ENCODE measurements at places on chromosomes 5 and 9.

- no peak for DNase-seq
Measured at GRCh38 chr9:109619310-109619709, 121.2 kb upstream of the PTPN3 start.

GRCh38 chr5:137506296-137506695 is 7.2 kb upstream of the SPOCK1 start:
- no peak for DNase-seq

GRCh38 chr5:10680876-10681481 is 80.1 kb downstream of the DAP start:
- no peak for DNase-seq

GRCh38 chr9:6766606-6767005 is 8.8 kb downstream of the KDM4C start:
- no peak for DNase-seq

- no peak for DNase-seq
Measured at GRCh38 chr9:4317681-4318080, 17.8 kb upstream of the GLIS3 start.

- DNase-seq: no peak
Measured at GRCh38 chr5:51404255-51404654, 21.0 kb downstream of the ISL1 start.

- DNase-seq: no peak
Measured at GRCh38 chr5:27855491-27855890, 817.1 kb upstream of the CDH9 start.

- DNase-seq: no peak
Measured at GRCh38 chr5:157518963-157519362, 56.6 kb downstream of the ADAM19 start.

DNA sequence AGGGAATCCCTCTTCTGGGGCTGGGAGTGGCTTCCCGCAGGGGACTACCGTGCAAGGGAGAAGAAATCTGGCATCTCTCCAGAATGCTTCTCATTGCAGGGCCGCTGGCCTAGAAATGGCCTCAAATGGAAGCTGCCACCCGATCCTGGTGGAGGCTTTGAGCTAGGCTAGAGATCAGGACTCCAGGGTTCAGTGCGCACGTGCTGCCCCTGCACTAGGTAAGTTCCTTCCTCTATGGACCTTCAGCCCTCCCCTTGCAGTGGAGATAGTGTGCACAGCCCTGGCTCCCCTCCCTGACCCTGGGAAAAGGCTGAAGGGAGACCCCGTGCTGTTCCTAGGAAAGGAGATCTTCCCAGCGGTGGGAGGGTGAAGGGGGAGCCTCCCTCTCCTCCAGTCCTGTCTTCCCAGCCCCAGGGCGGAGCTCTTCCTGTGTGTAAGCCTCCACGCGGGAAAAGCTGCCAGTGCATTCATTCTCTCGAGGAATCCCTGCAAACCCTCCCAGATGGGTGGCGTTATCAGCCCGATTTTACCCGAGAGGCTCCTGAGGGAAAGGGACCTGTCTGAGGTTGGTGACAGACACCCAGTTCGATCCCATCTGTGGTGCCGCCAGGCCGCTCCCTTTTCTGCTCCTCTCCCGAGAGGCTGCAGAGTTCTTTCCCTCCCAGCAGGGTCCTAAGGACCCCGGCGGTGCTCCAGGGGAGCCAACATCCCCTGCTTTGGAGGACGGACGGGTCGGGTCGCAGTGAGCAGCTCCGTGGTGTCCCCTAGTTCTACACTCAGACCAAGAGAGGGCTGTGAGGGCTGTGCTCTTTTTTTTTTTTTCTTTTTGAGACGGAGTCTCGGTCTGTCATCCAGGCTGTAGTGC is 1.4 kb upstream of the CERCAM start:
- DNase-seq: no peak

DNA sequence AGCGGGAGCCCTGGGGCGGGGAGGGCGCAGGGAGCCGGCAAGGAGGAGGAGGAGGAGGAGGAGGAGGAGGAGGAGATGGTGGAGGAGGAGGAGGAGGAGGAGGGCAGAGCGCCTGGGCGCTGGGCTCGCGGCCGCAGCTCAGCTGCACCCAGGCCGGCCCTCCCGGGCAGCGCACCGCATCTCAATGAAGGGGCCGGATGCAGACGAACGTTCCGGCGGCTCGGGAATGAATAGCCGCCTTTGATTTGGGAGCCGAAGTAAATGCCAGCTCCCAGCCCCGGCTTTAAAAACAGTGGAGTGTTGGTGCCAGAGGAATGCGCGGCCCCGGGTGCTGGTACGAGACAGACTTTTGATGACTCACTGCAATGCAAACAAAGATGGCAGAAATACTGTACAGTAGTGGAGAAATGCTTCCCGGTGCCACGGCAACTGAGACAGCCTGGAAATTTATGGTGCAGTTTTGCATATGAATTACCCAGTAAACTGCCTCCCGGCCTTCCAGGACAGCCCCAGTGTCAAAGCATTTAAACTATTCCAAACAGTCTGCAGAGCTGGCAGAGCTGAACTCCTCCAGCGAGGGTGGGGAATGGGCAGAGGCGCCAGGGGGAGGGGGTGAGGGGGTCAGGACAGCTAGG is 43.1 kb downstream of the NACC2 start:
- DNase-seq: no peak

DNA sequence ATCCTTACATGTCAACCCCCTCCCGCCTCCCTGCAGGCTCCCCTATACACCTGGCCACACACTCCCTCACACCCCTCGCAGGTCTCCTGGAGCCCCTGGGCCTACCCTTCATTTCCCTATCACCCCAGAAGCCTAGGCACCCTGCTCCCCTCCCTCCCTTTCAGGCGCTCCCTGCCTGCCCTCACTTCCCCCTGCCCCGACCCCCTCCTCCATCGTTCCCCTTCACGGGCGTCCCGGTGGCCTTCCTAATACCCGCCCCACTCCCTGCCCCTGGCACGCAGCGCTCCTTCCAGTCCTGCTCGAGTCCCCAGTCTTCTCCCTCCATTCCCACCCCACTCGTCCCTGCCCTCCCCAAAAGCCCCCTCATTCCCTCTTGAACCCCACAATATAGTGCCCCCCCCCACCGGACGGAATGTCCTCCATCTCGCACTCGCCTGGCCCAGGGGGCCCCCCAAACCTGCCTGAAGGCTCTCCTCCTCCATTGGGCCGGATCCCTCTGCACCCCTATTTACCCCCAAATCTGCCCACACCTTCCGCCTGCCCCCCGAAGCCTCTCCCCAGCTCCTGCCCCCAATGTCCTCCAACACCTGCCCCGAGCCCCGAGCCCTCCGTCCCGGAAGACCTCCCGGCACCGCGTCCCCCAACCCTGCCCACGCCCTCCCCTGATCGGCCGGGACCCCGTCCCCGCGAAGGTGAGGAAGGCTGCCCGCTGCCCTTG is 746 bp downstream of the STRBP start:
- no peak for DNase-seq

- DNase-seq: no peak
Measured at GRCh38 chr5:5318426-5319190, 103.9 kb upstream of the ICE1 start.

GRCh38 chr9:136665704-136666371 is 3.1 kb downstream of the EGFL7 start:
- DNase-seq: no peak

DNA sequence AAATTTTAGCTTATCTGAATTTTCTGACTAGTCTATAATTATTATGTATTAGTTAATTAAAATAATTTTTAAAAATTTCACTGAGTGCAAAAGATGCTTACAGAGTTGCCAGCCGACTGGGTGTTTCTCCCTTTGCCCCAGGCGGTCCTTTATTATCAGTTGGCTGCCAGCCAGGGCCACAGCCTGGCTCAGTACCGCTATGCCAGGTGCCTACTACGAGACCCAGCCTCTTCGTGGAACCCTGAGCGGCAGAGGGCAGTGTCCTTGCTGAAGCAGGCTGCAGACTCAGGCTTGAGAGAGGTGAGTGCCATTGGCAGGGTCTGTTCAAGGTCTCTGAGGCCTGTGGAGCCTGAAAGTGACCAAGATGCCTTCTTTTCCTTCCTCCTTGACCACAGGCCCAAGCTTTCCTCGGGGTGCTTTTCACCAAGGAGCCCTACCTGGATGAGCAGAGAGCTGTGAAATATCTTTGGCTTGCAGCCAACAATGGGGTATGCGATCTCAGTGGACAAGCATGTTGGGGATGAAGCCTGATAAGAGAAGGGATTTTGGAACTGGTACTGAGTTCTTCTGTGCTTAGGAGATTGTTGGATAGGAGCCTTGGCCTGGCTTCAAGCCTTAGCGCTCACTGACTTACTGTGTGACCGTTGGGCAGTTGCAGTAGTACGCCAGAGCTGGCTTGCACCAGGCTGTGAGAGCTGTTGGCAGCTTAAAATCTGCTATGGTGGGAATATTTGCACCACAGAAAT is 10.6 kb downstream of the DELE1 start:
- no peak for DNase-seq

- no peak for DNase-seq
Measured at GRCh38 chr5:40141896-40142295, 537.8 kb upstream of the PTGER4 start.

DNA sequence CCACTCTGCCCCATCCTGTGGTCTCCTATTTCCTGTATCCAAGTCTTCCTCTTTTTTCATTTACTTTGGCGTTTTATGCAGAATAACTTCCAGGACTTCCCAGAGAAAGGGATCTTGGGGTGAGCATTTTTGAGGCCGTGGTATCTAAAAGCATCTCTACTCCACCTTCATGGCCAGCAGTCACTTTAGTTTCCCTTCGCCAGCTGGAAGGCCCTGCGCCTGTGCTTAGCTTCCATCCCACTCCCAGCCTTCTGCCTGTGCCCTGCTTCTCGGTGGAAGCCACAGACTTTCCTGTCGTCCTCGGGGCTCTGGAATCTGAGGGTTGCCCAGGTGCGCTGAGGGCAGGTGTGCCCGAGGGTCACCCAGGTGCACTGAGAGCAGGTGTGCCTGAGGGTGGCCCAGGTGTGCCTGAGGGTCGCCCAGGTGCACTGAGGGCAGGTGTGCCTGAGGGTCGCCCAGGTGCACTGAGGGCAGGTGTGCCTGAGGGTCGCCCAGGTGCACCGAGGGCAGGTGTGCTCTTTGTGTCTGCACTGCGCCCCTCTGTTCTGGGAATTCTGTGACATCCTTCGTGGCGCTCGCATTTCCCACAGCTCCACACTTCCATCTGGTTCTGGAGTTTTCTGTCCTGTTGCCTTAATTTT is 32.4 kb upstream of the LRRC14B start:
- DNase-seq: no peak

DNA sequence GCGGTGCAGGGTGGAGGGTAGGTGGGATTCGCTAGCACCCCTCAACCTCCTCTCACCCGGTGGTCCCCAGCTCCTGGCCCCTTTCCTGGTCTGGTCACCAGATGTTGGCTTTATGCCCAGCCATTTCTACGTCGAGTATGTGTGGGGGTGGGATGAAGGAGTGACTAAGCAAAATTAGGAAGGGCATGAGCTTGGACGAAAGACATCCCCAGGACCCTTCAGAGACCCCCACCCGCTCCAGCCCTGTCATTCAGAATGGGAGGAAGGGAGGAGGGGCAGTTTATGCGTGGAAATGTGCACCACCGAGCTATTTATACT is 742 bp downstream of the BHMT2 start:
- DNase-seq: no peak

GRCh38 chr5:161399996-161400562 is 146.4 kb downstream of the GABRB2 start:
- DNase-seq: no peak

GRCh38 chr9:71364186-71364955 is 242.9 kb upstream of the TRPM3 start:
- DNase-seq: no peak

DNA sequence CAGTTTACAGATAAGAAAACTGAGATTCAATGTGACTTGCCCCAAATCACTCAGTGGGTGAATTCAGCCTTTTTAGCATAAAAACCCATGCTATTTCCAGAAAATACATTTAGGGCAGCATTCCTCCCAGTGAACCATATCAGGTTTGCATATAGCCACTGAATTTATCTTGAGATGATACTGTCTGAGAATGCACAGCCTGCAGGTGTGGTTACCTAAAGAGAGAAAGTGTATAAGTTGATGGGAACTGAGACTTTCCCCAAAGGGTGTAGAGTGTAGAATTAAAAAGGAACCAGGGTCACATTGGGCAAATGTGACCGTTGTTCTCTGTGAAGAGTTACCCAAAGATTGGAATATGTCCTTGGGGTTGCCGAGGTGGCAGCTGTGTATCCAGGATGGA is 100.0 kb upstream of the PIK3R1 start:
- no peak for DNase-seq

DNA sequence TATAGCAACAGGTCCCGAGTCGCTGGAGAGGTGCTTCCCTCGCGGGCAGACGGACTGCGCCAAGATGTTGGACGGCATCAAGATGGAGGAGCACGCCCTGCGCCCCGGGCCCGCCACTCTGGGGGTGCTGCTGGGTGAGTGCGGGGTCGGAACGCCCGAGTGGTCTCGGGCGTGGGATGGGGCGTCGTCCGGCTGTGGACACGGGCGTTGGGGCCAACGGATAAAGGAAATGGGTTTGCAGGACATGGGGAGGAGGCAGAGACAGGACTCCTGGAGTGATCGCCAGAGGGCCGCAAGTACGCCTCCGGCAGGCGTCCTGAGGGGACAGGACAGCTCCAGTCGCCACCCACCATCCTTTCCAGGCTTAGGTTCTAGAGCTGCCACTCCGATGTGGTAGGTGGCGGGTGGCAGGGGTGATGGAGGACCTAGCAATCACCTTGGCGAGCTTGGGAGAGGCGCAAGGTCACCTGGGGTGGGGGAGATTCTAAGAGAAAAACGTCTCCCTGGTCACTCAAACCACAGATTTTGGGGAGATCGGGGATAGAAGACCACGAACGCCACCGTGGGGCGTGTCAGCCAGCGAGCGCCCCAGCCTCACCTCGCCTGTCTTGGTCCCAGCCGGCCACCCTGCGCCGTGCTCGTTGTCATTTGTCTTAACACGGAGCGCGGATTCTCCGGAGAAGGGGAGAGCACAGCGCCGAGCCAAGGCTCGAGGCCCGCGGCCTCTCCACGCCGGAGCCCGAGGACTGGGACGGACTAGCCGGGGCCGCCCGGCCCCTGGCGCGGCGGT is 922 bp downstream of the LMX1B start:
- DNase-seq: no peak

GRCh38 chr5:3943859-3944258 is 348.2 kb downstream of the IRX1 start:
- no peak for DNase-seq

- no peak for DNase-seq
Measured at GRCh38 chr9:96209407-96210271, 92.3 kb downstream of the HSD17B3 start.

DNA sequence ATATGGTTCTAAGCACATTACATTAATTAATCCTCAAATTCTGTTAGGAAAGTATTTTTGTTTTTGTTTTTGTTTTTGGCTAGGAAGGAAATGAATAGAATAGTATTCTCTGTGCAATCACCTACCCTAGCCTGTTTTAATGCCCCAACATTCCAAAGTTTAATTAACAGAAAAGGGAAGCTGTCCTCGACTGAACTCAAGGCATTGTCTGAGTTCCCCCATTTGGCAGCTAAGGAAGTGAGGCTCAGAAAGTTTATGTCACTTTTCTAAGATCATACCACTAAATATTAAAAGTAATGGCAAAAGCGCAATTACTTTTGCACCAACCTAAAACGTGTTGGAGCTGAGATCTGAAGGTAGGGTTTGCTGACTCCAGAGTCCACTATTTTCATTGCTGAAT is 59.8 kb downstream of the FGF1 start:
- DNase-seq: no peak

Data from cortex of kidney (tissue), 1 donor.